Midbrain (tissue), 1 donor: ENCODE measurements at places on chromosomes 7 and 10.

DNA sequence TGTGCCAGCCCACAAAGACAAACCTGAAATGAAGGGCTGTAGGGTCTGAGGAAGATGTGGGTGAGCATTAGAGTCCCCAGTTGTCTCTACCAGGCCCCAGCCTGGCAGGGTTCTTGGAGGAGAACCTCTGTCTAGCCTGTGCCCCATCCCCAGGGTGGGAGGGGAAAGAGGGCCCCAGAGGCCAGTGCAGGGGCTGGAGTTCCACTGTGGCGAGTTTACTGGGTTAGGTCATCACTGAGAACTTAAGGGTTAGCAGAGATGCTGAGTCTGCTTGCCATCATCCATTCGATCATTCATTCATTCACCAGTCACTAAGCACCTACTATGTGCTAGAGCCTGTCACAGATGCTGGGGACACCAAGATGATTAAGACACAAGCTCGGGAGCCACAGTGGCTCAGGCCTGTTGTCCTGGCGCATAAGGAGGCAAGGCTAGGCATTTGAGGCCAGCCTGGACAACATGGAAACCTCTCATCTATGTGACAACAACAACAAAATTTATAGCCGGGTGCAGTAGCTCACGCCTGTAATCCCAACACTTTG is 2.6 kb downstream of the ANKRD2 start:
- no peak for DNase-seq

DNA sequence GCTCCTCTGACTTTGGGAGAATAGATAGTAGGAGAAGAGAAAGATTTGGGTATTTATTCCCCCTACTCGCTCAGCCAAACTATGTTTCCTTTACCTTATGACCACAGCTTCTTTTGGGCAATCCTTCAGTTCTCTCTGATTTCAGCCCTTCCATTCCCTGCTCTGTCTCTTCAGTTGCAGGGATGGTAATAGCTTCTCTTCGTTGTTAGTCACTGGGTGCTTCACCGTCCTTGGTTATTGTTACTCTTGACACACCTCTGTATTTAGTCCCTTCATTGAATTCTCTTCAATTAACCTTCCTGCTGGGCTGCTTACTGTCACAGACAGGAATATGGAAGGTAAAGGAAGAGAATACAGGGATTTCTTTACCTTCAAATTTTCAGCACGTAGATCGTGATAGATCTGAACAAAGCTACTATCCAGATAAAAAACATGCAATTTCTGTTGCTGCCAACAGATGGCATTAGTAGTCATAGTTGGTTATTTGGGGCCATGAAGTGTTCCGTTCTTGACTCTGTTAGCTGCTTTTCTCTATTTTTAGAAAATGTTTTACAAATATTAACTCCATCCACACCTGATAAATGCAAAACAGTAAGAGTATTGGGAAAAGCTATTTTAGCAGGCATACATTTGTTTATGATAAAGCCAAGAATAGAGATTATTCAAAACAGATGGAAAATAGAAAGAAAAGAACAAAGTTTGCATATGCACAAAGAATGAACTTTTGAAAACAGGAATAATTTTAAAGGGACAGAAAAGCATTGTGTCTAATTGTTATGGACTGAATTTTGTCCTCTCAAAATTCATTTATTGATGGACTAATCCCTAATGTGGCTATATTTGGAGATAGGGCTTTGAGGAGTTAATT is 14.0 kb upstream of the PTTG1IP2 start:
- peak; percentile 46 for DNase-seq

- DNase-seq = no peak
These were observed 229.1 kb upstream of the MKLN1 start for GRCh38 chr7:131098527-131098926.

GRCh38 chr7:33998476-33998875 is 93.1 kb downstream of the BMPER start:
- no peak for DNase-seq

DNA sequence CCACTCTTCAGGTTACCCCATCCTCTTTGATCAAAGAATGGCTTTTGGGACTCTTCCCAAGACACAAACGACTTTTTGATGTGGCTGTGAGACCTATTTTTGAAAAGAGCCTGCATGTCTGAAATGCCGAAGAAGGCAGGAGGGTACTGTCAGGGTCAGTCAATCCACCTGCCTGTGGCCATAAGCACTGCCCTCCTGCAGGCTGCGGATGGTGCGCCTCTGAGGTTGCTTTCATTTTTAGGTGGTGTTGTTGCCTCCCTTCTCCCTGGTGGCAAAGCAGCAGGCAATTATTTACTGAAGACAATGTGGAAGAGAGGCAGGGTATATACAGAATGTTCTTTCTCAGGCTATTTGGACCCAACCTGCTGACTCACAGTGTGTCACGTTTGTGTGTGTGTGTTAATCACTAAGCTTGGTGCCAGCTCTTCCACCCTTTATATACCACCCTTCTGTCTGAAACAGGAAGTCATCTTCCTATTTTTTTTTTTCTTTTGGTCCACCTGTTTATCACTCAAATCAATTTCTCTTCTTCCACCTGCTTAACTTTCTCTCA is 1421.2 kb upstream of the CELF2 start:
- DNase-seq = no peak

GRCh38 chr10:88457660-88458059 is 125.5 kb downstream of the RNLS start:
- no peak for DNase-seq
